Skeletal muscle cell (primary cell): ENCODE measurements at places on chromosomes 2 and 18.

GRCh38 chr2:2389215-2389614 lies 58.1 kb upstream of the MYT1L start:
- DNase-seq = no peak

GRCh38 chr18:21369146-21369545 lies 127.1 kb downstream of the GREB1L start:
- DNase-seq = no peak

DNA sequence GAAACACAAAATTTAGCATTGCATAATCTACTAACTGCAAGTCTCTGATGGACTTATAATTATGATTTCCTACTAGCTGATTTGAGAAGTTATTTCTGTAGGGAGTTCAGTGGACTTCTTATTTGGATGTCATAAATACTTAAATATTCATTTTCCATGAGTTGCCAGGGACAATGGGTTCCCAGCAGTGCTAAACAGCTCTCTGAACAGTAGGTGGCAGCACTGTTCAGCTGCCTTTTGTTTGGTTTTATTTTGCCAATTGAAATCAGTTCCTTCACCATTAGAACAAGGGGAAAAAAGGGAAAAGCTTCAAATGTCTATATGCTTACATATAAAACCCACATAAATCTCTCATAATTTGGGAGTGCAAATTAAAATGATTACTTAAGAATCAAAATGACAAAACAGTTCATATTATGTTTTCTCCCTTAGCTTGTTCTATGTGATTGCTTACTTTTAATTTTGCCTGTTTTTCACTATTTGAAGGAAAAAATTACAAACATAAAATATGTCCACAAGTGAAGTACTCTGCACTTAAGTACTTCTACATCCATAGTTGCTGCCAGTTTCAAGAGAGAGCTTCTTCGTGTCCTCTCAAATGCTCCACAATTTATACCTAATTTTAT lies 898.9 kb downstream of the CPS1 start:
- DNase-seq = no peak

DNA sequence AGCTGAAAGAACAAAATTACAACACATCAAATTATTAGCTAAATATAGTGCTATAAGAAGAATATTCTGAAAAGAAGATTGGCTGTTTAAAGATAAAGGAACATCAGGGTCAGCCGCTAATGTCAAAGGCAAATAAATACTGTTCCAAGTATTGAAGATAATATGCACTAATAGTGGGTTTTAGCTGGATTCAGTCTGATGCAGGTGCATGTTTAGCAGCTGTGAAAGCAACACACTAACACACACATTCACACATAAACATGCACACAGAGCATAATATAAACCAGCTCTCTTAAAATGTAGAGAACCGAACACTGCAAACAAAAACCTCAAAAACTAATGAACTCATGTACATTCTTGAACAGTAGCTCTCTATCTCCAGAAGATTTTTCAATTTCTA lies 634.6 kb downstream of the ERBB4 start:
- no peak for DNase-seq

GRCh38 chr2:230770804-230771203 lies 58.2 kb downstream of the CAB39 start:
- DNase-seq = no peak

DNA sequence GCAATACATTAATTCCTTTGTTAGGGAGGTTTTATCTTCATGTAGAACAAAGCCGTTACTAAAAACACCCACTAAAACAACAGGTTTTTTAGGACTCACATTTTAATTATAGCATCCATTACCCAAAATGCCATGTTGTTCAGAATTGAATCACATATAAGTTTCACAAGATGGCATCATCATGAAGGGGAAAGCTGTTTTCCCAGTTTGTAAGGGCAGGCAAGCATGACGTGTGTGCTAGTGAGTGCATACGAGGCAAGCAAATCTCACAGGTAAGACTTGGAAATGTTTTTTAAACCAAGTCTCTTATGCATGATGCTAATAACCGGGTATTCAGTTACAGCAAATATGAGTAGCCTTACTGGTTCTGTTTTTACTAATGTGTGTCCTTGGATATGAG lies 111.8 kb upstream of the NFATC1 start:
- no peak for DNase-seq

- DNase-seq = no peak
These were observed 2.3 kb downstream of the VAPA start for GRCh38 chr18:9916077-9916639.

DNA sequence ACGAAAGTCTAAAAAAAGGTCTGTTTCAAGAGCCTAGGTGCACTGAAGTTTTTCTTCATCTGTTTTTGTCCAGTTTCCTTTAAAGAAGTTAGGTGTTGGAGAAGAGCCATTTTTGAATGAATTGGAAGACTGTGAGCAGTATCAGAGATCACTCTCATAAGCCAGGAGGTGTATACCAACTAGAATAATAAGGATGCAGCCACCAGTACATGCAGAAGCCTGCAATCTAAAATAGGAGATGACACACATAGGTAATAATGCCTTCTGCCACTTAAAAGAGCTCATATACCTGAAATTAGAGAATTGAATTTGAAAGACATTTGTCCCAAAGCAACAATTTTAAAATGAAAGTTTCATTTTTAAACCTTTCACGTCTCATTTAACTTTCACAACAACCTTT lies 81.7 kb downstream of the RBMS1 start:
- DNase-seq = no peak

DNA sequence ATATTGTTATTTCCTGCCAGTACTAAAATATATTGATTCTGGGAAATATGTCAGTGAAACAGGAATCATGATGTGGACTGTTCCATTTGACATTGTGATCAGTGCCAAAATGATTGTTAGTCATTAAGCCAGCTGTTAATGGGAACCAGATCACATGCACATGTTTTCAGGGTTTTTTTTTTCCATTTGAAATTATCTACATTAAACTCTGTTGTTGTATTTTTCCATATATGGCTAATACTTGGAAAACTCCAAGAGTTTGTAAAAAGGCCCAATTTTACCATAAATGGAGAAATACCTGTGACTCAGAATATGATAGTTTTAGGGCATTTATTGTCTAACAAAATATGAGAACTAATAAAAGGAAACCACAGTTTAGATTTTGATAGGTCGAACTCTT lies 13.4 kb downstream of the ITGAV start:
- DNase-seq = no peak

GRCh38 chr2:109226128-109226527 lies 97.1 kb downstream of the SH3RF3 start:
- DNase-seq = no peak

DNA sequence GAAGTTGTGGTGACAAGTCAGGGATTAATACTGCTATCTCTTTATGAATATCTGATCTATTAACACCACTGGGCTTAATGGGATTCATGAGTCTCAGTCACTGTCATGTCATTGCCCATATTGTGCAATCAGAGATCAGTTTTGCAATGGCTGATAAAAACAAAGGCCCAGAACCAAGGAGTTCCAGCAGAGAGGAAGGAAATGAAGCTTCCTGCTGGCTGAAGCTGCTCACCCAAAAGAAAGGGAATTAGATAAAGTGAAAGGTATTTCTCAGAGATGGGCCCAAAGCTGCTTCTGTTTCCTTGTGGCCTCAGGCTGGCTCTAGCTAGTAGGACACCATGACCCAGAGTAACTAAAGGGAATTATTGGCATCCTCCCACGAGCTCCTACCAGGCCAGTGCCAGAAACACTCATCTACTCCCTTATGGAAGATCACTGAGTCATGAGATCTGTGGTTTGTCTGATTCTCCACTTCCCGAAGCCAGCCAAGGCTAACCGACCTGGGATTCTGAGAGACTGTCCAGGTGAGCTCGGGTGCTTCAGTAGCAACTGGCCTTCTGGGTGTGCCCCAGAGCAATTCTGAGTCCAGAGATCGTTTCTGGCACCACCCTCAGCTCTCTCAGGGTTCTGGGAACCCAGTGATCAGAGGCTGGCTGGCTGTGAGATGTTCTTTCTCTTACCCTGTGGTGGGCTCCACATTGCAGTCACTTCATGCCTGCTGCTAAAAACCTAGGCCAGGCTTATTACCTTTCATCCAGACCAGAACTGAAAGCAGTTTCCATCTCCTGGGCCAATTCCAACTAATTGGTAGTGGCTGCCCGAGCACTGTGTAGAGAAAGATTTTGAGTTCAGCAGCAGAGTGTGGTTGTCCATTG lies 129.5 kb upstream of the PELI1 start:
- DNase-seq = peak; percentile 88

DNA sequence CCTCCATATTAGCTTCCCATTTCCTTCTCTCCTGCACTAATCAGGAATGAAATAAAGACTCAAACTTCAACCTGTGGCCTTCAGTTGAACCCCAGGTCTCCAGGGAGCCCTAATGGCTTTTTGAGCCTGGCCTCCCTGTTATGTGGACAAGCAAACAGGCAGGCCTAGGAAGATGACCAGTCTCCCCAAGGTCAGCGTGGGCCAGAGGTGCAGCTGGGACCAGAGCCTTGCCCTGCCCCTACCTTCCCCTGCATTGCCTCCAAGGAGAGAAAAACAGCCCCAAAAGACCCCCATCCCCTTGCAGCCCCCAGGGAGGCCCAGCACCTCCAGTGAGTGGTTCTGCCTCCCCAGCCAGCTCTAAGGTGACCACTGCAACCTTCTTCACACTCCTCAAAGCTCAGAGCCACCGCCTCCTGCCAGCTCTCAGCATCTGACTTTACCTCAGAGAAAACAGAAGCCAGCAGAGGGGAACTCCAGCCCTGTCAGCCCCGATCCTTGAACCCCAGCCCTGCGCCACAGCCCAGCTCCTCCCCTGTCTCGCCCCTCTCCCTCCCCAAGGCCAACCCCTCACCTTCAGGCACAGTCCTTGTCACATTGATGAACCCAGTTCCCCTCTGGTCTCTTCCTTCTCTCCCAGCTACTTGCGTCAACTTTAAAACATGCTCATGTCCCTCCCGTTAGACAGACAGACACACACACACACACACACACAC lies 59.5 kb upstream of the ID2 start:
- DNase-seq = no peak

GRCh38 chr2:192267484-192267883 lies 72.8 kb upstream of the TMEFF2 start:
- peak; percentile 66 for DNase-seq

DNA sequence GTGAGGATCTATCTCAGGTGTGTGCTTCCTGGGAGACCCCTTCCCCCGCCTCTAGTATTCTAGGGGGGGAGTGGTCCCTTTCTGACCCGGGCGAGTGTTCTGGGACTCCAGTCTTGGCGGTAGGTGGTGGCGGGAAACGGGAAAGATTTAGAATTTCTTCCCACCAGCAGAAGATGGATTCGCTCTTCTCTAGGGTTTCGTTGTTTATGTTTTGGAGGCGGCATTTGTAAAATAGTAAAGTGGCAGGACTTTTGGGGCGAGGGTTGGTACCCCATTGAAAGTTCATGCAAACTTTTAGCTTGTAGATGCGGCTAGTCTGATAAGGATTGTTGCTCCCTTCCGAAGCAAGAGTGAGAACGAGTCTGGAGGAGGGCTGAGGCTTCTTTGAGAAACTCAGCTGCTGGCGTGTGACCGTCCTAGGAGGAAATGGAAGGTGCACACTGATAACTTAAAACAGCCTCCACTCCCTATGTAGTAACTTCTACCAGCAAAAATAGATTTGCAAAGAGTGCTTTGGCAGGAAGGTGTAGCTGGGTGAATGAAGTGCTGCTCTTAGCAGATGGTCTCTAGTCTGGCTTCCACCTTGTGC lies 412 bp downstream of the GPD2 start:
- no peak for DNase-seq

- DNase-seq = no peak
These were observed 67.3 kb downstream of the TMEFF2 start for GRCh38 chr2:192127434-192127833.

DNA sequence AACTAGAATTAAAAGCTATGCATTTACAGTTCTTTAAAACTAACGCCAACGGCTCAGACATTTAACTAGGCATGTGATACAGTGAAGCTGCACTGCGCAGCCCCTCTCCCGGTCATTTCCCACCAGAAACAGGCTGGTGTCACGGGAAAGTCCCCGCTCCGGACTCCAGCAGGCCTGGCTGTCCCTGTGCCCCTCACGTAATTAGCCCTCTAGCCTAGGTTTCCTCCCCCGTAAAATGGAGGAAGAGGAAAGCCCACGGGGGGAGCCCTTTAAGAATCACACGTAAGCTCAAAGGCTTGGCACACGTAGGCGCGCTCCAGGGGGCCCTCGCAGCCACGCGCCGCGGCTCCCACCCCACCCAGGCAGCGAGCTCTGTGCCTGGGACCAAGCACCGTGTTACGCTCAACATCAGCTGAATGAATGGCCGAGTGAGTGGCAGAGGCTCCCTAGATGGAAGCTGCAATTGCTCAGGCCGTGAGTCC lies 48.0 kb downstream of the KCNIP3 start:
- DNase-seq = no peak

- DNase-seq = no peak
These were observed 42.5 kb downstream of the PSD4 start for GRCh38 chr2:113216321-113216720.

GRCh38 chr2:14143435-14143834 lies 489.1 kb upstream of the LRATD1 start:
- no peak for DNase-seq

- no peak for DNase-seq
These were observed 409.5 kb downstream of the DCC start for GRCh38 chr18:52749542-52749941.

DNA sequence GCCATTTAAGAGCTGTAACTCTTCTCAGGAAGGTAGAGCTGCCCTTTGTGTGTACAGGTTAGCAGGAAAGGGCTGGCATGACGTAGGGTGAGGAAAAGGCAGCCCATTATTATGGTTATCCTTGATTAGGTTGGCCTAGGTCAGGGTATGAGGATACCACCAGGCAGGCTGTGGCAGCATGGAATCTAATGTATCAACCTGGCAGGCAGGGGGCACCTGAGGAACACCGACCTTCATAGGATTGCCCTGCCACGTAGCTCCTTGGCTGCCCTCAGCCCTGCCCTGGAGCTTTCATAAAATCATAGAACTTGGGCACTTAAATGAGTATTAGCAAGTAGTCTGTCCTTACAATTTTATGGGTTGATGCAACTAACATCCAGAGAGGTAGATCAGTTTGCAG lies 261.6 kb downstream of the LTBP1 start:
- DNase-seq = no peak

DNA sequence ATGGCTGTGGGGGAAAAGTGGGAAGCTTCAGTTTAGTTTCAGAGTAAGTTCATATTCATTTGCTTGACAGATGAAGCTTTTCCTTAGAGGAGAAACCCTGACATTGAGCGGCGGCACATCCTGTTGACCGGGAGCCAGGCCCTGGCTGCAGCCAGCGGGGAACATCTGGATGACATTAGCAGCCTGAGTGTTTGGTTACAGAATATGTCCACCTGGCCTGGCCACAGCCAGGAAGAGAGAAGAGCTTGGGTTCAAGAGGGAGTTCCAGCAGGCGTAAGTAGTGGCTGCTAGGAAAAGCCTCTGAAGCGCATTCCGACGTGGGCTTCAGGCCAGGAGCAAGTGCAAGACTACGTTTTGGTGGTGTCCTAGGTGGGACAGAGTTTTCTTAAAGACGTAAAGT lies 144.9 kb upstream of the MYCN start:
- DNase-seq = no peak
